ENCODE measurements at places on chromosomes 12 and 14.

DNA sequence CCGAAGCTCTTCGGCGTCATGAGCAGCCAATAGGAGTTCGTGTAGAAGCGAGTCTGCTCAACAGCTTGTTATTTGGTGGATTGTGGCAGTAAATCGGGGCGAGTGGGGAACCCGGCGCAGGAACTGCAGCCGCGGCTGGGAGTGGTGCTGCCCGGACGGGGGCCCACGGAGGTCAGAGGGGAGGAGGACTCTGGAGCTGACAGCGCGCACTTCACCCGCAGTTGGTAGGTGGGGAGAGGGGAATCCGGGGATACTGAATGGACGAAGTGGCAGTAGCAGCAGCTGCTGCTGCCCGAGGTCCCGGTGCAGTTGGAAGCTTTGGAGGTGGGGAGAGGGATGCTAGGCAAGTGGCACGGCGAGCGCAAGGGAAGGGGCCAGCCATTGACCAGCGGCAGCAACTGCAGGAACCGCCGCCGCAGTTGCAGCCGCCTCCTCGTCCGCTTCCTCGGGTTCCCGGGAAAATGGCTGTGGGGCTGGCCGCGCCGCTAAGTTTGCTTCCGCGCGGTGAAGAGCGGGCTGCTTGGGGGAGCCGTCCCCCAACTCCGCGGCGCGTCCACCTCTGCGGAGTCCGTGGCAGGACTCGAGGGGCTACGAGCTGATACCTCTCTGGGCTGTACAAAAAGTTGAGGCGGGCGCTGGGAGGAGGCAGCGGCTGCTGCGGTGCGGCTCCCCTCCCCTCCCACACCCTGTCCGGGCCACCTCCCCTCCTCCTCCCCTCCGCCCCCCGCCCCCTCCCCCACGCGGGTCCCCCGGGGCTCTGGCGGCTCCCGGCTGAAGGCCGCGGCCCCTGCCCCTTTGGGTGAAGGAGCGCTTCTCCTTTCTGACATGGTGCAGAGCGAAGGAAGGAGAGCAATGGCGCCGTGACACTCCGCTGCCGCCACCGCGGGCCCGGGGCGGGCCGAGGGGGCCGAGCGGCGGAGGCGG lies at the start of gene ARID4A:
ARID4A (plus strand) TSS at position 79 of the 924 bp plus-strand sequence. CDS start 1,300 bp downstream, outside the sequence.
- no peak for DNase-seq

DNA sequence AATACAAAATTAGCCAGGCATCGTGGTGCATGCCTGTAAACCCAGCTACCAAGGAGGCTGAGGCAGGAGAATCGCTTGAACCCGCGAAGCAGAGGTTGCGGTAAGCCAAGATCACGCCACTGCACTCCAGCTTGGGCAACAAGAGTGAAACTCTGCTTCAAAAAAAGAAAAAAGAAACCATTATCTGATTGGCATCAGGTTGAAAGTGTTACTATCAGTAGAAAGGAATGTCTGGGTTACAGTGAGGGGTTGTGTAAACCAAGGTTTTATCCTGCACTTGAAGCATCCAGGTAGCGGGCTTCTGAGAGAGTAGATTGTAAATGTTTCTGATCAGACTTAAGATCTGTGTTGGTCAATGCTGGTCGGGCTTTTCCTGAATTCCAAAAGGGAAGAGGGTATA lies 14.1 kb upstream of the OXA1L start:
- no peak for DNase-seq

DNA sequence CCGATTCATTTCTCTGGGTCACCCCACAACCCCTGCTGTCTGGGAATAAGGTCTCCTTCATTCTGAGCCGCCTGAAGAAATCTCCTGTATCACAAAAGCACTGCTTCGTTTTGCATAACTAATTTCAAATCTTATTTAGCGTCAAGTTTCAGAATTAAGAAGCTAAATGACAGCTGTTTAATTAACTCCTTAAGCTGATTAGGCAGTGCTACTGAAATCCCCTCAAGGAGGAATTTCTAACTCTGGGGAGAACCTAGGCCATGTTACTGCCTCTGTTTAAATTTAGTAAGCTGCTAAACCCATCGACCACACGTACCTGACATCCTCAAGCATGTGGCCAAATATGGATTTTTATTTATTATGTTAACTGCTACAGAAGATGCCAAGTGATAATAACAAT lies 373.6 kb downstream of the GLT1D1 start:
- no peak for DNase-seq

- DNase-seq, result no peak
These were observed 414.4 kb downstream of the DAD1 start for GRCh38 chr14:22174412-22175277.

DNA sequence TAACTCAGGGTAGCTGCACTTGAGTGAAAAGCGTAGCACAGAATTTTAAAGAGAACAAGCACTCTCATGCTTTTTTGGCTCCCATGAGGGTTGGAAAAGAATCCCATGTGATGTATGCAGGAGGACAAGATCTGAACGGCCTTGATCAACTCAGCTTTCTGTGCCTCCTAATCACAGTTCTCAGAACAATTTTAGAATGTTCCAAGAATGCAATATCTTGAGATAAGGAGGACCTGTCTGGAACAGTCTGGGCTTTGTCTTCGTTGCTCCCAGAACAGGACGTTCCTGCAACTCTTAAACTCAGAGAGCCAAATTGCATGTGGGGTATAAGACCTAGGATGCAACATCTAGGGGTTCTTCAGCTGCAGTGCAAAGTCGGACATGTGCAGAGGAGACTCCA lies 582.7 kb downstream of the RERGL start:
- no peak for DNase-seq

Data from H54 (cell line).